ENCODE measurements at places on chromosomes 5 and 9.

DNA sequence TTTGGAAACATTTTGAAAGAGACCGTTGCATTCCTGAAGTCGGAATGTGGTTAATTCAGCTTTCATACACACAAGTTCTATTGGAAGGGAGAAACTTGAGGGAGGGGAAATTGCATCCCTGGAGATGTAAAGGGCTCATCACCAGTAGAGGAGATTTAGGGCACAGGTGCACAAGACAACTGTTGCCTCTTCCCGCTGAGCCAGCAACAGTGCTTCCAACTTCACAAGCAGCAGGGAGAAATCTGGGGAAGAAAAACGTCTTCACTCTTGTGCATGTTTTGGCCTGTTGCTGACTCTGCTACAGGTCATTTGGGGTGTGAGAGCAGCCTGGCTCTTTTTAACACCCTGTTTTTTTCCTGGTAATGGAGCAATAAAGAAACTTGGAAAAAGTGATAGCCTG, 277.9 kb downstream of the GAS1 start:
- no peak for DNase-seq

- DNase-seq = no peak
Measured at GRCh38 chr5:157309796-157310195, 43.9 kb downstream of the CYFIP2 start.

DNA sequence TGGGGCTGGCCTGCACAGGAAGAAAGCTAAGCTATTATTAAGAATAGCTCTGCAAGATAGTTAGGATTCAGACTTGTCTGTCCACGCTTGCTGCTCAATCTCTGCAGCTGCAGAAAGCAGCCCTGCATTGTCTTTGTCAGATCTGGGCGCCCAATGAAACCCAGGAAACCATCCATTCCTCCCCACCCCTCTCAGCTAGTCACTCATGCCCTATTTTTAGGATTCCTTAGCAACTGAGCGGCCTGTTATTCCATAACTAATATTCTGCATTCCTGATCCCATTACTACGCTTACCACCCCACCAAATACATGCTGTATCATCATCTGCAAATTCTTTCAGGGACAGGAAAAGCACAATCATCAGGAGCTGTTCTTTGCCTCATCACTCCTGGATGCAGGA, 52.9 kb upstream of the APC start:
- no peak for DNase-seq

GRCh38 chr9:13845460-13845859, 468.5 kb downstream of the NFIB start:
- DNase-seq = no peak

DNA sequence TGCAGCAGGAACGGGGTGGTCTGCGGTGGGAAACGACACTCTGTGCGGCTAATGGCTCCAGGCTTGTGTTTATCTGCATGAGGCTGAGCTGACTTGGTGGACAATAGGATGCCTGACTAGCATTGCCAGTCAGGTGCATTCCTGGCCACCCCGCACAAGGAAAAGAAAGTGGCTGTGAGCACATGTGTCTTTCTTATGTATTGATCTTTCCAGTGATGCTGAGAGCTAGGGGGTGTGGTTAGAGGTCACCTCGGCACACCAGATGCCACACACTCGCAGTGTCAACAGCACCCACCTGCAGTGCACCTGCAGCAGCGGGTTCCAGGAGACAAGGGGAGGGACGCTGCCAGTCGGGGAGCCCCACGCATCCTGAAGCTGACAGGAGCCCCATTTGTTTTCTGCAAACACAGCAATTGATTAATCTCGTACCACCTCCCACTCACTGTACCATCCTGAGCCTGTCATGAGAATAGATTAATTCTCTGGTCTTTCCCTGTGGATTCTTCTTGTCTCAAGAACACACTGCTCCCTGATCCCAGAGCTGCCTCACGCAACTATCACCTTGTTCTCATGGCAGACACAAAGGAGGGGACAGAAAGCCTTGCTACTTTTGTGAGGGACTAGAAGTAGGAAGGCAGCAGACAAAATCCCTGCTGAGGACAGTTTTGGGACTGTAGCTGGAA, 251.7 kb upstream of the WWC1 start:
- no peak for DNase-seq

DNA sequence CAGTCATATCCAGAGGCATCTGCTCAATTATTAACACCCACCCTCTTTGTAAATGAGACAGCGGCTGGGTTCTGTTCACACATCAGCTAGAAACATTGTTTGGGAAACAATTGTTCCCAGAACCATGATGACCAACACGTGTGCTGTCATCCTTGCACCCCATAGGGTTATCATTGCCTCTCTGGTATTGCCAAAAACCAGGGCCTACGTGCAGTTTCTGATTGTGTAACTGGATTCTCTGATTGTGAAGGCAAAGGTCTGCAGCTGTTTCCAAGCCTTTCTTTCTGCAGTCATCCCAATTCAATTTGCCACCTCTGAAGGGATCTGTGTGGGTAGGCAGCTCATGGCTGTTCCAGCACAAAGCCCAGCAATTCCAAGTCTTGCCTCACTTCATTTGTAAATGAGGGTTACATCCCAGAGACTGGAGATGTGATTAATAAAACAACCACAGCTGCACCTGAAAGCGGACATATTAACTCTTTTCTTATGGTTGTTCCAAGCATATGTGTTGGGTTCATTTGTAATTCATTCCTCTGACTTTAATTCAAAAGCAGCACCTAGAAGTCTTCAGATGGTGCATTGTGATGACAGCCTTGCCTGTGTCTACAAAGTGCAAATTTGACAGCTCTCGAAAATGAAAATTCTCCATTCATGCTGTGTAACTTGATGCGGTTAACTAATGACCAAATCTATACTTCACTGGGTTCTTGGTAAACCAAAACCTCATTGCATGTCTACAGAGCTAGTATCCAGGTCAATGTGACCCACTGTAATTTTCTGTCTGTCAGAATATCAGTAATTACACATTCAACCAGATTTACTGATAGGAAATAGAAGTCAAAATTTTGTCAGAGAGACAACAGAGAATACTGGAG, 66.6 kb downstream of the YIPF5 start:
- no peak for DNase-seq
